ENCODE measurements at places on chromosomes 2 and 18.
A peak's percentile ranks its signal among the peaks of the same experiment; 100 is the strongest.

DNA sequence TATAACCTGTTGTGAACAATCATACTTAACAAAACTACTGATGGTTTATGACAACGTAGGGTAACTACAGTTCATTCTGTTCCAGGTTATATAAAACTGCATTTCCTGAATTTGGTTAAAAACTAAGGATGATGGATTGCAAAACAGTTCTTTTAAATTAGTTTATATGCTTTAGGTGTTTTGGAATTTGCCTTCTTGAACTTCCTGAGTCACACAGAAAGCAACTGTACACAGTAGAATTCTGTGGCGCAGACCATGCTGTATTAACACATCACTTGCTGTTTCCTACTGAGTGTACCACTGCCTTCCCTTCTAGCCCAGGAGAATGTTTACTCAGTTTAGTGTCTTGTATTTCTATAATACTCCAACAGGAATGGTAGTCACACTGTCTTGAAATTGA is 19.4 kb downstream of the ITGB1BP1 start:
- no peak overlapping the region for H3K4me3 ChIP-seq
- peaks cover 17% of the 10 kb centered on the region for H3K36me3 ChIP-seq
- no peak overlapping the region for H3K27ac ChIP-seq
- no peak for DNase-seq

GRCh38 chr2:101781791-101782426 is 84.4 kb downstream of the MAP4K4 start:
- peaks cover 9% of the 10 kb centered on the region for H3K36me3 ChIP-seq
- H3K27ac ChIP-seq = no peak overlapping the region
- H3K27me3 ChIP-seq = no peaks in the 10 kb centered on the region
- H3K4me3 ChIP-seq = no peak overlapping the region
- no peak for DNase-seq

DNA sequence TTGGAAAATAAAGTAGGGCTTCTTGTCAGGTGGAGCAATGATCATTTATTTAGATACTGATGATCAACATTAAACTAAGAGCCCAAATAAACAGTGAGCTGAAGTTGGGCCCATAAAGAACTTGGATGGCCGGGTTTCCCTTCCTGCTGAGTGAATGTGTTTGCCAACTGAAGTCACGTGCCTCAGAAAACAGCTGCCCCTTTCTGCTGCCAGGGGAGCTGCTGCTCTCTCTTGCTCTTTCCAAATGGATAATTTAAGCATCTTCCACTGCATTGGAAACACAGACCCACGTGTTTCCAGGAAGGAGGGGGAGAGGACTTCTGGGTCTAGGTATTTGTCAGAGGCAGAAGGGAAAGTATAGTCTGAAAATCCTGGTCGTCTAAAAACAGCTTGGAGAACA is 22.9 kb upstream of the NCKAP5 start:
- H3K36me3 ChIP-seq = no peaks in the 10 kb centered on the region
- H3K27ac ChIP-seq = no peak overlapping the region
- DNase-seq = no peak
- no peak overlapping the region for H3K4me3 ChIP-seq
- no peaks in the 10 kb centered on the region for H3K27me3 ChIP-seq
- H3K4me1 ChIP-seq = no peaks in the 10 kb centered on the region

DNA sequence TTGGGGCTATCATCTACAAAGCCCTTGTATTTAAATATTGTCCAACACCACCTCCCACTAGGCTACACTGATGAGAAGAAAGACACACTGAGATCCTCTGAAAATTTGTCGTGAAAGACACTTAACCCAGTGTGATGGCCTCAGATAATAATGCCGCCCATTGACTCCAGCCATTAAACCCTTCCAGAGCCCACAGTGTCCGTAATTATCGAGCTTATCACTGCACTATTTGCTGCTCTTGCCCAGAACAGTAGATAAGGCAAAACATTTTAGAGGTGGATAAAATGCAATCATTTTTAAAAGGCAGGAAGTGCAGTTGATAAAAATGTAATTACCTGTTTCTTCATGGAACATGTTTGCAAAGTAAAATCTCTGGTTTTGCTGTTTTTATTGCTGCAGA is 121.3 kb upstream of the DDX18 start:
- DNase-seq = no peak
- H3K4me3 ChIP-seq = no peak overlapping the region
- H3K27me3 ChIP-seq = no peaks in the 10 kb centered on the region

GRCh38 chr18:3594760-3595368 is 144.9 kb downstream of the TGIF1 start:
- peak; percentile 45 for DNase-seq
- peaks cover 31% of the 10 kb centered on the region for H3K36me3 ChIP-seq
- H3K27ac ChIP-seq = peak overlapping the region; percentile 98

DNA sequence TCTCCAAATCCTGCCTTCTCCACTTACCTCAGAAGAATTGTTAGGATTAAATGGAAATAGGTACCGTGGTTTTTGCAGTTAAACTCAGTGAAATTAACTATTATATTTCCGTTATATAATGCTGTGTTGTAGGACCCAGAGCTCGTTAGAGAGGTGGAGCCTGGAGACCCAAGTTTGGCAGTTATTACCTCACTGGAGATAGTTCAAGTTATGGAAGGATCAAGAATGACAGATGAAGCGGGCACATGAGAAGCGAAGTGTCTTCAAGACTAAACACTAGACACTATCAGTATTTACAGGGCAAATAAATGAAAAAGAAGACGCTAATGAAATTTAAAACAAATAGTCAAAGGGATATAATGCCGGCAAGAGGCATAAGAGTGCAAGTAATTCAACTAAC is 866 bp downstream of the CWC22 start:
- H3K27ac ChIP-seq = peak overlapping the region; percentile 97
- DNase-seq = no peak
- H3K4me3 ChIP-seq = peak overlapping the region; percentile 83
- H3K36me3 ChIP-seq = peaks cover 2% of the 10 kb centered on the region

GRCh38 chr2:201004370-201004769 is 40.9 kb upstream of the ORC2 start:
- no peak overlapping the region for H3K27ac ChIP-seq
- peaks cover 22% of the 10 kb centered on the region for H3K36me3 ChIP-seq
- no peaks in the 10 kb centered on the region for H3K27me3 ChIP-seq

GRCh38 chr18:52948868-52949444 is 609.0 kb downstream of the DCC start:
- no peaks in the 10 kb centered on the region for H3K4me1 ChIP-seq
- H3K27ac ChIP-seq = no peak overlapping the region
- no peaks in the 10 kb centered on the region for H3K27me3 ChIP-seq
- no peak for DNase-seq

- no peak overlapping the region for H3K4me3 ChIP-seq
- H3K4me1 ChIP-seq = no peaks in the 10 kb centered on the region
- no peaks in the 10 kb centered on the region for H3K36me3 ChIP-seq
- no peak for DNase-seq
Measured at GRCh38 chr2:223508372-223508771, 93.8 kb downstream of the SCG2 start.

GRCh38 chr2:220168891-220169546 is 541.6 kb downstream of the SLC4A3 start:
- no peak overlapping the region for H3K27ac ChIP-seq
- H3K27me3 ChIP-seq = no peaks in the 10 kb centered on the region
- no peak overlapping the region for H3K4me3 ChIP-seq

DNA sequence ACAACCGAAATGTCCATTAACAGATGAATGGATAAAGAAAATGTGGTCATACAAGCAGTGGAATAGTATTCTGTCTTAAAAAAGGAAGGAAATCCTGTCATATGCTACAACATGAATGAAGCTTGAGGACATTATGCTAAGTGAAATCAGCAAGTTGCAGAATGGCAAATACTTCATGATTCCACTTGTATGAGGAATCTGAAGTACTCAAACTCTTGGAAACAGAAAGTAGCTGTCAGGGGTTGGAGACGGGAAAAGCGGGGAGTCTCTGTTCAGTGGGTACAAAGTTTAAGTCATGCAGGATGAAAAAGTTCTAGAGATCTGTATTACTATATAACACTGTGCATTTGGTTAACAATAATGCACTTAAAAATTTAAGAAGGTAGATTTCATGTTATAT is 209.0 kb upstream of the SIX2 start:
- DNase-seq = no peak
- no peaks in the 10 kb centered on the region for H3K4me1 ChIP-seq
- no peak overlapping the region for H3K27ac ChIP-seq
